ENCODE measurements at places on chromosomes 12 and 14. TPM values are rescaled to one million over a fixed set of nuclear protein-coding genes. Genes with fewer than 3 reads are reported as not detected.
A peak's percentile ranks its signal among the peaks of the same experiment; 100 is the strongest.

- DNase-seq: no peak
Observed at GRCh38 chr12:2233034-2233433, 180.2 kb downstream of the CACNA1C start.

DNA sequence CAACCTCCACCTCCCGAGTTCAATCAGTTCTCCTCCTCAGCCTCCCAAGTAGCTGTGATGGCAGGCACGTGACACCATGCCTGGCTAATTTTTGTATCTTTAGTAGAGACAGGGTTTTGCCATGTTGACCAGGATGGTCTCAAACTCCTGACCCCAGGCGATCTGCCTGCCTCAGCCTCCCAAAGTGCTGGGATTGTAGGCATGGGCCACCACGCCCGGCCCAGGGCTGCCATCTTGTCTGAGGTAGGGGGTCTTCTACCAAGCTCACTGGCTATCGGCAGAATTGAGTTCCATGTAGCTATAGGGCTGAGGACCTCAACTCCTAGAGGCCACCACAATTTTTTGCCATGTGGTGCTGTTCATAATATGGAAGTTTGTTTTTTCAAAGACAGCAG is 115.6 kb downstream of the EGLN3 start:
- DNase-seq: no peak

- DNase-seq: no peak
Observed at GRCh38 chr12:50196537-50196936, 29.4 kb upstream of the CERS5 start.

GRCh38 chr12:11162502-11162901 is 8.5 kb upstream of the SMIM10L1 start:
- DNase-seq: no peak

- DNase-seq: no peak
Observed at GRCh38 chr12:101648195-101648594, 49.2 kb upstream of the CHPT1 start.

DNA sequence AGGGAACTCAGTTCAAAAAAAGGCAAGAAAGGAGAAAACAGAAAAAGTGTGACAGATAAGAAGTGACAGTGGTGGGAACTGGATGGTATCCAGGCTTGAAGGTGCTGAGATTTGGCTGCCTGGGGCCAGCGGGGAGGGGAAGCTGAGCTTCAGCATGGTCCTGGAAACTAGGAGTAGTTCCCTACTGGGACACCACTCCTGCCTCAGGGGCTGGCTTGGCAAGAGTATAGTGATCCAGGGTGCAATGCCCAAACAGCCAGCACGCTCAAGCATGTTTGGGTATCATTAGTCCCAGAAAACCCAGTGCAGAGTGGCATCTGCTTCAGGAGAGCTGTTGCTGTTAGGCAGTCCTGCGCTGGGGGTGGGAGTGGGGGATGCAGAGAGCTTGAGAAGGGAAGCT is 49.5 kb upstream of the KTN1 start:
- no peak for DNase-seq

GRCh38 chr14:55297611-55298499 is 26.6 kb downstream of the FBXO34 start:
- DNase-seq: no peak

- DNase-seq: no peak
Observed at GRCh38 chr14:75513911-75514672, 8.2 kb upstream of the BATF start.

- DNase-seq: peak; percentile 60
Observed at GRCh38 chr12:27592548-27592947, 68.5 kb downstream of the PPFIBP1 start.

GRCh38 chr12:13000925-13001774 is 1.1 kb upstream of the HEBP1 start:
- DNase-seq: peak; percentile 69

GRCh38 chr14:35944847-35945246 is 118.7 kb downstream of the BRMS1L start:
- DNase-seq: no peak

GRCh38 chr12:105436636-105437035 is 106.1 kb downstream of the C12orf75 start:
- no peak for DNase-seq

- DNase-seq: peak; percentile 73
Observed at GRCh38 chr12:47812797-47813510, 6.7 kb downstream of the HDAC7 start.

- no peak for DNase-seq
Observed at GRCh38 chr12:42828836-42829235, 239.3 kb upstream of the PRICKLE1 start.

- no peak for DNase-seq
Observed at GRCh38 chr12:132029503-132030300, 80.0 kb downstream of the EP400 start.

GRCh38 chr12:78931466-78931990 is 67.0 kb downstream of the SYT1 start:
- no peak for DNase-seq

Gene MAP3K9
- 0.19 TPM for polyA plus RNA-seq

Gene OR6C68
- not detected for polyA plus RNA-seq

Gene STYK1
- not detected for polyA plus RNA-seq

Gene PTPN6
- 6.8 TPM for polyA plus RNA-seq

Gene AMHR2
- not detected for polyA plus RNA-seq

Gene MYO1H
- 0.25 TPM for polyA plus RNA-seq

All from hindlimb muscle (tissue), 1 donor.